ENCODE measurements at places on chromosomes 5 and 9.

GRCh38 chr9:121779381-121780117 is 128.1 kb downstream of the DAB2IP start:
- no peak for DNase-seq

DNA sequence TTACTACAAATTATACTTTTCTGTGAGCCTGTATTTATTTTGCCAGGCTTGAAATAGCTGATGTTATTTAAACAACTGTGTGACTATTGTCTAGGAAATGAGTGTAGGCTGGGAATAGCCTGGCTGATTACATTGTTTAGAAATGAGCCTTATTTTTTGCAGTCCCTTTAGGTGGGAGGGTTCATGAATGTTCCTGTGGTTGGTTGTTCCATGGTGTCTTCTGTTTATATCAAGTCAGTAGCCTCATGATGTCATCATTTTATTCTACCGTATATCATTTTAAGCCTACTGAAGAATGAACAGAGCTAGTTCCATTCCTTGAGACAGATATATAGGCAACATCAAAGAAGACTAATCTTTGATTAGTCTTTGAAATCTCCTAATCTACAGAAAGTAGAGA is 53.1 kb downstream of the MAP1B start:
- no peak for DNase-seq

- no peak for DNase-seq
Measured at GRCh38 chr5:141701360-141702119, 19.5 kb upstream of the ARAP3 start.

- peak; percentile 43 for DNase-seq
Measured at GRCh38 chr5:72107131-72107900, at the start of gene MAP1B. Gene MAP1B (plus strand): TSS chr5:72107475. CDS start chr5:72107532, 57 bp downstream.

DNA sequence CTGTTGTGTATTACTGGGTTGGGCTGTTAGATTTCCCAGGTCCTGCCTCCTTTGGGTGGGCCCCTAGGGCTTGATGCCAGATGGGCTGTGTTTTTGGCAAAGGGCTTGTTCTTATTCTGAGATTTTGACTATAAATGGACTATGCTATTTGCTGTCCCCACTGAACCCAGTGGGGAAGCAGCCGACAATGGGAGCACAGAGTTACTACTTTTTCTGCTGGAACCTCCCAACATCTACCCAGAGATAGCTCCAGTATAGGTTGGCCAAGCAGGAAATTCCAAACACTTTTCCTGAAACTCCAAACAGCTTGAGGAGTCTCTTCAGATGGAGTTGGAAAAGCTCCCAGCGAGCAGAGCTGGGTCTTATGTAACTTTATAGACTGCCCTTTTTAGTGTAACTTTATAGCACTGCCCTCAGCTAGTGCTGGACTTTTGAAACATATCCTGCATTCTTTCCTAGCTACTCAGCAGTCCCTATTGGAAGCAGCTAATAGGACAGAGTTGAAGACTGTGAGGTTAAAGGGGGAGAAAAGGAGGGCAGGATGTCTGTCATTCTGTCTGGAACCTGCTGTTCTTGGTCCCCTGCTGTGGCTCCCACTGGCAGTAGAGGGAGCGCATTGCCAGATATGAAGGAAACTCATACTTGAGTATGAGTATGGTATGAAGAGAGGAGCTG is 21.0 kb downstream of the RUSC2 start:
- DNase-seq = no peak

- DNase-seq = no peak
Measured at GRCh38 chr9:134215420-134215698, 51.0 kb upstream of the RNU6ATAC start.

DNA sequence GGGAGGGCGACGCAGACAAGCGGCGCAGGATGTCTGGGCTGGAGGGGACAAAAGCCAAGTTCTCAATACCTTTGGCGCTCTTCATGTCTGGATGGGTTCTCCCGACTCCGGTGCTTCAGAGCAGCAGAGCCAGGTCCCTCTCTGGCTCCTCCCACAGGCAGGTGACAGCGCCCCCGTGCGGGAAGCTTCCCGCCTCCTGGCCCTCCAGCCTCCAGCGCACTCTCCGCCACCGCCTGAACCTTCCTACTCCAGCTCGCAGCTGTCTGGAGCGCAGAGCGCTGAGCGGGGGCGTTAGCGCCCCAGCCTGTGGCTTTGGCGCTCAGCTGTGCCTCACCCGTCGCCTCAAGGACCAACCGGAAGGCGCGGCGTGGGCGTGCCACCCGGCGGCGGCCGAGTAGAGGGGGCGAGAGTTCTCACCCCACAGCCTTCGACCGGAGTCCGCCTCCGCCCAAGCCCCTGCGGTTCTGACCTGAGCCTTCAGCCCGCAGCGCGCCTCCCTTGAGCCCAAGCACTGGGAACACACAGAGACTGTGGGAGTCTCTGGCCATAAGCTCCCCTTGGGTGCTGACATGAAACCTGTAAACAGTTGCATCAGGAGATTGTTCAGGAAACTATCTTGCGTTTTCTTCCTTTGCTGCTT is at the start of gene SLCO4C1:
Gene SLCO4C1 (minus strand): TSS at position 107 of the 640 bp plus-strand sequence. CDS start 22 bp downstream, at position 85.
- DNase-seq = peak; percentile 75

DNA sequence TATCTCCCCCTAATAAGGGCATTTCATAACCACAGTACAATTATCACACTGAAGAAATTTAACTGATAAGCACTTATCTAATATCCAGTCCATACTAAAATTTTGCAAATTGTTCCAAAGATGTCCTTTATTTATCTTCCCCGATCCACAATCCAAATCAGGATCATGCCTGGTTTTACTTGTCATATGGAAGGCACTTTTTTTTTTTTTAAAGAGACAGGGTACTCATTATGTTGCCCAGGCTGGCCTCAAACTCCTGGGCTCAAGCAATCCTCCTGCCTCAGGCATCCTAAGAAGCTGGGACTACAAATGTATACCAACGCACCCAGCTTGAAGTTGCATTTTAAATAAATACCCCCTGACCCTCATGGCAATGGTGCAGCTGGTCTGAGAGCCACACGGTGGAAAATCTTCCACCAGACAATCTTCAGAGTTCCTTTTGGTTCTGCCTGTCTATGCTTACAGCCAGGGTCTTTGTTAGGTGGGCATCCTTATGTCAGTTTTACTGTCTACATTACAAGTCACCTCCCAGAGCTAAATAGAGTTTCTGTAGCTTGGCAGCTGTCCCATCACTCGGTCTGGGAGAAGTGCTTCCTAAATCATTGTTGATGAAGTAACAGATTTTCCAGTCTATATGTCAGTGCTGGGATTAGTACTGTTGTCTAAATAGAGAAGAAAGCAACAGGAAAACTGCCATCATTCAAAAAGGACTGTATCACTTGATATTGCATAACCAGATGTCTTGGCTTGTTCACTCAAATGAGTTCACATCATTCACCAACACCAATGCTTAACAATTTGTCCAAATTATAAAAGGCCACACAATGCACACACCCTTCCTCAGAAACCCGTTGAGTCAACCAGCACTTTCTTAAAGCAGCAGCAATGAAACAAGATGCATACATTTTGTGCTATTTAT is 26.4 kb downstream of the PTPN3 start:
- DNase-seq = no peak

DNA sequence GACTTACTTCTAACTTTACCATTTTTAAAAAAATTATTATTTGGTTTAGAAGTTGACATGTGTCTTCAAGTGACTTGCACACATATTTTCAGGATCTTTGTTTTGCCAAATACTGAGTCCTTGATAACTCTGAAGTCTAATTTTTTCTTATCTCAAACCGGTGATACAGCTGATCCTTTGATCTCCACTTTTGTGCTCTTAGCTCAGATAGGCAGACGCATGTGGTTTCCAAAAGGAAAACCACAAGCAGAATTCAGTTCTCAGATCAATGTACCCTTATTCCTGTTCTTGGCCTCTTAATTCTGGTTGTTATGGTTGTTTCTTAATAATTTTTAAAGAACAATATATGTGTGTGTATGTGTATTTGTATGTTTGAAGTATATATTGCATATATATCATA is 238.3 kb upstream of the EDIL3 start:
- DNase-seq = no peak

- DNase-seq = no peak
Measured at GRCh38 chr5:39231705-39232525, 12.6 kb upstream of the FYB1 start.

GRCh38 chr9:121855476-121855875 is 204.0 kb downstream of the DAB2IP start:
- no peak for DNase-seq

Measured in DMS 273 treated with DMSO at 0.1 percent for 48 hours (cell line).